ENCODE measurements at places on chromosomes 12 and 14.

DNA sequence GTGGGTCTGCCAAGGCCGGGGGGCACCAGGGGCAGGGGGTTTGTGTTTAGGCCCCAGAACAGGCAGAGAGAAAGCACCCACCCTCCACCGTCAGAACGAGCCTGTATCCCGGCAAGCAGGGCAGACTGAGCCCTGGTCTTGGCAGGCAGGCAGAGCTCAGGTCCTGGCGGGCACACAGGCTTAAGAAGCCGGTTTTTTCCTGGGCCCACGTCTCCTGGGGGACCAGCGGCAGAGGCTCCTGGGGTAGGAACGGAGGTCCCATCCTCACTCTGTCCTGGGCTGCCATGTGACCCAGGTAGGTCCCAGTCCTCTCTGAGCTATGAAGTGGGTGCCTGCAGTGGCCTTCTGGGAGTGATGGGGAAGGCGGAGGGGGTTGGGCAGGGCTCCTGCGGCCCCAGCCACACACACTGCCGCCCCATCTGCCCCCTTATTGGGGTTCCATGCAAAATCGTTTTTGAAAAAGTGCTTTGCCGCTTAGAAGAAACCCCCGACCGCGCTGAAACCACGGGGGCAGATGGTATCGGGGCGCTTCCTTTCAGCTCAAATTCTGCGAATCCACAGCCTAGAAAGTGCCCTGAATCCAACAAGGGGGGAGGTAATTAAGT lies 24.2 kb downstream of the SH2B3 start:
- DNase-seq = no peak

DNA sequence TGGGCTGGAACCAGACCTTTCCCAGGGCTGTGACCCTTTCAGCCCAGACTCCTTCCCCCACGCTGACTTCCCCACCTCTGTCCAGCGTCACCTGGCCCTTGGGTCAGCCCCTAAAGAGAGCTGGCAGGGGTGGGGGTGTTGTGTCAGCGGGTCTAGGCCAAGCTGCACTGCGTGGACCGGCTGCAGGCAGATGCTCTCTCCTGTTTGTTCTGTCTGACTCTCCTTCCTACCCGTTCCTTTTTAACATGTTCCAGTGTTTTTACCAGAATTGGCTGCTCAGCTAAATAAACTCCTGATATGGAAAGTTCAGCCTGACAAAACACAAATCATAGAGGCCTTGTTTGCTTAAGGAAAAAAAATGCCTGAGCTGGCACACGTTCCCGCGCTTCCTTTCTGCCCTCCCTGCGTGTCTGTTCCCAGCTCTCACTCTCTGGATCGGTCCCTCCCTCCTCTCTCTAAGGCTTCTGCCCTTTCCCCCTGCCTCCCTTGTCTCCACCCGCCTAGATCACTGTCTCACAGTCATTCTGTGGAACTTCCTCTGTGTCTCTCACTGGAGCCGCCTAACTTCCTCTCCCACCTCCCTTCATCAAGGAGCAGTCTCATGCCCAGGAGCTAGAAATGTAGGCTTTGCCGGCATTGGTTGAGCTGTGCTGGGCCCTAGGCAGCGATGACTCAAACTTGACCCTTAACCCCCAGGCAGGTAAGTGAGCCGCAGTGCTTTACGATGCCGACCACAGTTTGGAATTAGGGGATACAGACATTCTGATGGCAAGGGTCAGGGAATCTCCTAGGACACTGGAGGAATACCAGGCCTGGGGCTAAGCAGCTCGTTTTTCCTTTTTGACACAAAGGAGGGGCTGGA lies 15.5 kb upstream of the MLXIP start:
- no peak for DNase-seq

DNA sequence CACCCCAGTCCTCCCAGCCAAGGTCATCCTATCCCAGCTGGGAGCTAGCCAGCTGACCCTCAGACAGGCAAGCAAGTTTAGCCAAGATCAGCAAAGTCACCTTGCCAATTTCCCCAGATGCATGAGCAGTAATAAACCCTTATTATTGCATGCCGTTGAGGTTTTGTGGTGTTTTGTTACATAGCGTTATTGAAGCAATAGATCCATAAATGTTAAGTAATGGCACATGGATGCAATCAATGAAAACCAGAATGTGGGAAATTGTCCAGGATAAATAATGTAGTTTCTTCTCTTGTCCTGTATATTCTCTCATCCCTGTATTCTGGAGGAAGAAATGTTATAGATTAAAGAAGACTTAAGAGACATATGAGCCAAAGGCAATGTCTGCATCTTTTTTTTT lies 18.0 kb upstream of the TMEM260 start:
- peak; percentile 44 for DNase-seq

DNA sequence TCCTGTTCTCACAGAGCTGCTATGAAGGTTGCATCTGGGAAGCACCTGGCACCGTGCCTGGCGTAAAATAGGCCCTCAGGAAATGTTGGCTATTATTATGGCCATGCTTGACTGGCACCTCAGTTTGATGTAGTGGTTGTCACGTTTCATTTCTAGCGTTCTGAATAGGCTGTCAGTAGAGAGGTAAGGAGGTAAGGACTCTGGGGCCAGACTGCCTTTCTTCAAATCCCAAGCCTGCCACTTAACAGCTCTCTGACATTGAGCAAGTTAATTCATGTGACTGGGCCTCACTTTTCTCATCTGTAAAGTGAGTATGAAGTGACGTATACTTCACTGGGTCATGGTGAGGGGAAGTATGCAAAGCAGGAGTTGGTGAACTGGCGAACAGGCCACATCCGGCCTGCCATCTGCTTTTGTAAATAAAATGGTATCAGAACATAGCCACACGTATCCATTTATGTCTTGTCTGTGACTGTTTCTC lies 196.2 kb downstream of the CACNA1C start:
- no peak for DNase-seq

DNA sequence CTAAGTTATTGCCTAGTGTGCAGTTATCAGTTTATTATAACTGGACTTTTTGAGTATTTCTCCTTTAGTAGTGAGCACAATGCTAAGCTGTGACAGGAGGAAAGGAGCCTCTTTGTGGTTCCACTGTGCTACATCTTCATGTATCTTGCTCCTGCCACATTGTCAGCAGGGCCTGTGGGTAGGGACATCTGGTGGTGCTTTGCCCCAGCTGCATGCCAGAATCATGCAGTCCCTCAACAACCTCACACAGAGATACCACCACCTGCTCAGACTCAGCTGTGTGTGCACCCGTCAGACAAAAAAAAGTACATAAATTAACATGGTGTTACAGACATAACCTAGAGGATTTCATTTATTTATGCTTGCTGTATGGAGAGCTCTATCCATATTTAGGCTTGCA lies 51.1 kb downstream of the MIS18BP1 start:
- no peak for DNase-seq

GRCh38 chr12:6042446-6042845 lies 82.0 kb downstream of the VWF start:
- DNase-seq = no peak

- peak; percentile 67 for DNase-seq
Measured at GRCh38 chr14:75877292-75877691, 104.5 kb downstream of the TGFB3 start.

DNA sequence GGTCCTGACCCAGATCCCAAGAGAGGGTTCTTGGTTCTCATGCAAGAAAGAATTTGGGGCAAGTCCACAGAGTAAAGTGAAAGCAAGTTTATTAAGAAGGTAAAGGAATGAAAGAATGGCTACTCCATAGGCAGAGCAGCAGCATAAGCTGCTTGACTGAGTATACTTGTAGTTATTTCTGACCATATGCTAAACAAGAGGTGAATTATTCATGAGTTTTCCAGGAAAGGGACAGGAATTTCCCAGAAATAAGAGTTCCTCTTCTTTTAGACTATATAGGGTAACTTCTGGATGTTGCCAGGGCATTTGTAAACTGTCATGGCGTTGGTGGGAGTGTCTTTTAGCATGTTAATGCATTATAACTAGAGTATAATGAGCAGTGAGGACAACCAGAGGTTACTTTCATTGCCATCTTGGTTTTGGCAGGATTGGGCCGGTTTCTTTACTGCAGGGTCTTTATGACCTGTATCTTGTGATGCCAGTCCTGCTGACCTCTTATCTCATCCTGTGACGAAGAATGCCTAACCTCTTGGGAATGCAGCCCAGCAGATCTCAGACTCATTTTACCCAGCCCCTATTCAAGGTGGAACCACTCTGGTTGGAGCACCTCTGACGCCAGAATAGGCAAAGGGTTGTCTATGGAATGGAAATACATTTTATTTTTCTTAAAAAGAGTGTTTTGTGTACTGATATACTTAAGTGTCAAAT lies 113.8 kb downstream of the OTOGL start:
- no peak for DNase-seq

DNA sequence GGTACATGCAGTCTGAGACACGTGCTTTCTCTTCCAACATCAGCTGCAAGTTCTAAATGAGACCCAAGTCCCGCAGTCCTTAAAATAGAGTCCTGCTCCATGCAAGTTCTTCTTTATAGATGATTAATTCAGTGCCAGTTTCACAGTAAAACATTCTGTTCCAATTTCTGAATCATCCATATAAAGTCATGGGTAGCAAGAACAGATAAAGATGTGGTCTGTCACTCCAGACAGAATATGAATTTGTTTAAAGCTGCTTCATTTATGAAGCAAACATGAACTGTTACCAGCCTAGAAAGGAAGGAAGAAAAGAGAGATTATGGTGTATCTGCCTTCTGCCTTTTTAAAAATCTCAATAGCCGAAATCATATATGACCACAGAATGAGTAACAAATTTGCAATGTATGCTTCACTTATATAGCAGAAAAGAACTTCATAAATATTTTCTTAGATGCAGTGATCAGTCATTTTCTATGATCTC lies 83.3 kb downstream of the KITLG start:
- no peak for DNase-seq

GRCh38 chr12:48980953-48981756 lies 3.0 kb downstream of the WNT1 start:
- no peak for DNase-seq

DNA sequence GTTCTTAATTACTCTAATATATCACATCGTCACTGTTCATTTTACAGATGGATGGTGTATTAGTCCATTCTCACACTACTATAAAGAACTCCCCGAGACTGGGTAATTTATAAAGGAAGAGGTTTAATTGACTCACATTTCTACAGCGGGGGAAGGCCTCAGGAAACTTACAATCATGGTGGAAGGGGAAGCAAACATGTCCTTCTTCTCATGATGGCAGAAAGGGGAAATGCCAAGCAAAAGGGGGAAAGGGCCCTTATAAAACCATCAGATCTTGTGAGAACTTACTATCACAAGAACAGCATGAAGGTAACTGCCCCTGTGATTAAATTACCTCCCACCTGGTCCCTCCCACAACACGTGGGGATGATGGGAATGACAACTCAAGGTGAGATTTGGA lies 6.5 kb downstream of the TMBIM4 start:
- no peak for DNase-seq

DNA sequence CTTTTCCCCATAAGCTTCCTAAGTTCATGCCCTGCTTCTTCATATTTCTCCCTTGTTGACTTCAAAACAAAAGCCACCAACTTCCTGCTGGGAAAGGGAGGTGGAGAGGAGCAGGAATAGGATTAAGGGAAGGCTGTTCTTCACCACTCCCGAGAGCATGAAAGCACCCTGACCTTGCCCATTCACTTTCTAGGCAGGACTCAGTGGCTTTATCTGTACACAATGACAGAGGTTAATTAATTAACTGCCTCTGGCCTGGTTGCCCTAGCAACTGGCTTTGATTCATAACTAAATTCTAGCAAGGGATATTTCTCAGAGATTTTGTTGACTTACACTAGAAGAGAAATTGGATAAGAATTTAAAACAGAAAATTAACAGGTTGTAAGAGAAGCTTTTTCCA lies 396.8 kb downstream of the RPS29 start:
- DNase-seq = no peak

GRCh38 chr14:55240526-55241178 lies 30.6 kb upstream of the FBXO34 start:
- DNase-seq = peak; percentile 2

DNA sequence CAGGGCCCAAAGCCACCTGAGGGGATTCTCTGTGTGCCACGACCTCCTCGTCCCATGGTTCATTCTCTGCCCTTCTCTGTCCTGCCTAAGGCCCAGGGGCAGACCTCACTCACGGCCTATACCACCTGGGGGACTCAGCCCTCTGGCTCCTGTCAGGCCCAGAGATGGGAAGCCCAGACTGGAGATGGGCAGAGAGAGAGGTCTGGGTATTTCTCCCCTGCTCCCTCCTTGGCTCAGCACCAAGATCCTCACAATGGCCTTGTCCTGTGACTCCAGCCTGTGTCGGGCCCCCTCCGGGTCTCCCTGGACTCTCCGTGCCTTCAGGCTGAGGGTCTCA lies 46.9 kb upstream of the BCL11B start:
- DNase-seq = no peak

GRCh38 chr12:71517145-71517846 lies 77.7 kb downstream of the LGR5 start:
- no peak for DNase-seq

GRCh38 chr12:106000382-106001104 lies 138.2 kb downstream of the NUAK1 start:
- DNase-seq = no peak

GRCh38 chr14:102760496-102761193 lies 16.6 kb upstream of the TRAF3 start:
- DNase-seq = no peak

DNA sequence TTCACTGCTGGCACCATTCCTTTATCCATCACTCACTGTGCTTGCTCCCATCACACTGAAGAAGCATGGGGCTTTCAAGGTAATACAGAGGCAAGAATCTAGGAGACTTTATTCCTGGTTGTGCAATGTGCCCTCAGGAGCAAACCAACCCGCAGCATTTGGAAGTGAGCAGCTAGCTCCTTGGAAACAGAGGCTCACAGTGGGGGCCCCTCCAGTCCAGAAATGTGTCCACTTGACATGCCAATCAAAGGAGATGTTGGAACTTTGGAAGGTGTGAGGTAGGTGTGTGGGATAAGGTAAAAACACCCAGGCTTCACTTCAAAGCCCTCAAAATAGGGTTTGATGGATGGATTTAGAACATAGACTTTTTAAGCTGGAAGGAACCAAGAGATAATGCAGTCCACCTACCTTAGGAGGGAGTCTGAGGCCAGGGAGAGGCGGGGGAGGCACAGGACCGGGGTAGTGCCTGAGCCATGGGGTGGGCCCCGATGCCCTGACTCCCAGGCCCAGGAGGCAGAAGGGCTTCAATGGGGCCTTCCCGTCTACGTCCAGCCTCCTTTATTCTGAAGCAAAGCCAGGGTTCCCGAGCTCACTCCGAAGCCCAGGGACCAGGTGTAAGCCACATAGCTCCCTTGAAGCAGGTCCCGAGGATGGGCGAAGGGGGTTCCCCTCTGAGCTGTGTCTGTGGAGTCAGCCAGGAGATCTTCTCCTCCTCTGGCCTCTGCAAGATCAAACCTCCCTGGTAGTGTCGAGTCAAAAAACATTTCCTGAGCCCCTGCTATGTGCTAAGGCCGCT lies 17.6 kb upstream of the BCL11B start:
- no peak for DNase-seq

- DNase-seq = no peak
Measured at GRCh38 chr12:77777274-77777673, 53.4 kb upstream of the NAV3 start.

- no peak for DNase-seq
Measured at GRCh38 chr12:120590741-120591407, 9.7 kb upstream of the POP5 start.
